ENCODE measurements at places on chromosomes 5 and 9.

DNA sequence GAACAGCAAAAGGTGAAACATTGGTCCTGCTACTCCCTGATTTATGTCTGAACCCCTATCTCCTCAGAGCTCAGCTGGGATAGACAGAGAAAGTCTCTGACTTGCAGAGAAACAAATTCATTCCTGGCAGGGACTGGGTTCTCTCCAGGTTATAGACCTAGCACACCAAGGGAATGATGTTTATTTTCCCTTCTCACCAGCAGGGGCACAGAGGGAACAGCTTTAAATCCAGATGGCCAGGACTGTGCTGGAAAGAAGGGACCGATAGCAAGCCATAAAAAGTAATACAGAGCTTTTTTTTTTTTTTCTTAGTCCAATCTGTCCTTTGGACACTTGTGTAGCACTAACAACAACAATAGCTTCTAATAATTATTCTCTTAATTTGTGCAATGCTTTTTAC is 141.1 kb upstream of the C9orf72 start:
- DNase-seq = no peak

- DNase-seq = no peak
These were observed 112.9 kb downstream of the SH3TC2 start for GRCh38 chr5:148949841-148950470.

DNA sequence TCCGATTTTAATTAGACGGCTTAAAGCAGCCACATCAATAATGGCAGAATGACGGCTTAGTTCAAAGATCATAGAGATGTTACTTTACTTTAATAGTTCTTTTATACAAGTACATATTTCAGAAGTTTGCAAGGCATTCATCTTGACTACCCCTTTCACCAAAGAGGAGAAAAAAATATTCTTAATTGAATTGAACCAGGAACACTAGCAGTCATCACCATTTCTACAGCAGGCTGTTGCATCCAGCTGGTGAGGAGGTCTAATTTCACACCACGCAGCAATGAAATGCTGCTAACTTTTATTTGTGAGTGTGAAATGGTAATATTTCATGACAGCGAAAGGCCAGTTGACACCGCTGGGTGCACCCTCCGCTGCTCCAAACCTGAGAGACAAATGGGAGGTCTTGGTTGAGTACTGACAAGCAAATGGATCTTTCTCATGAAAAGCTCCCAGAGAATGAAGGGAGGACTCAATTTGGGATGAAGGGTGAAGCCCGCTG is 322.2 kb downstream of the GLIS3 start:
- no peak for DNase-seq

DNA sequence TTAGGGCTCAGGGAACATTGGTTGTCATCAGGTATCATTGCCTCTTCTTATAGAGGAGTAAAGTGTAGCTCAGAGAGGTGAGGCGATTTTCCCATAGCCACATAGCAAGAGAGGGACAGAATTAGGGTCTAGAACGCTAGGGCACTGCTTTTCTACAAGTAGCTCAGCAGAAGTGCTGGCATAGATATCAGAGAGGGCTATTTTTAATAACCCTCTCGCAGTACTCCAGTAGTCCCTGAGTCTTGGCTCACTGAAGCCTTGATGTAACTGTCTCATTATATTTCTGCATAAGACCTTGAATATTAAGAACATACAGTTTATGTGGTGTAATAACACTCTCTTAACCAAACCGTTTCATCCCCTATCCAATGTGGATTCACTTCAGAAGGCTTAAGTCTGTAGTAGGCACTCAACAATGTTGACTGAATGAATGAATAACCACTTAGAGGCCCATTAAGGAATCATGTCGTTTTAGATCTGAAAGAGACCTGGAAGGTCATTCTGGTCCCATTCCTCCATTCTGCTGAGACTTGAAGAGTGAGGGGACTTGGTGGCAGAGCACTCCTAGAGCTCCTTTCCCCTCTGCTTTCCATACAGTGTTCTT is 4.7 kb upstream of the FRMPD1 start:
- DNase-seq = no peak

All from activated effector memory CD4-positive, alpha-beta T cell treated with Interleukin-2 at 50 U/mL for 16 hours (primary cell).